ENCODE measurements at places on chromosomes 2 and 18. TPM values are rescaled to one million over a fixed set of nuclear protein-coding genes. Genes with fewer than 3 reads are reported as not detected.

DNA sequence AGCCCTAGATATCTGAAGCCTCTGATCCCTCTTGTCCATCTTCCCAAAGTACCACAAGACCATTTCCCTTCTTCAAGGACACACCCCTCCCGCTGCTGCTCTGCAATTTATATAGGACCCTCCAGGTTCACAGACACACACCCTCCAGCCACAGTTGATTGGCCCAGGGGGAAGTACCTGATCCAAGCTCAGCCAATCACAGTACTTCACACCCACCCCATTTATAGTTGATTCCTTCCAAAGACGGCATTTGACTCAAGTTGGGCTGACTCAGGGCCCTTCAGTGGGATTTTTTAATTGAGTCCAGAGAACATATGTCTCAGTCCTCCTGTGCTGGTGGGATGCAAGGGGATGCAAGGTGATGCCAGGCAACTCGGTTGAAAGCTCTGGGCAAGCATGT lies 59.2 kb downstream of the GYPC start:
- DNase-seq, result no peak

DNA sequence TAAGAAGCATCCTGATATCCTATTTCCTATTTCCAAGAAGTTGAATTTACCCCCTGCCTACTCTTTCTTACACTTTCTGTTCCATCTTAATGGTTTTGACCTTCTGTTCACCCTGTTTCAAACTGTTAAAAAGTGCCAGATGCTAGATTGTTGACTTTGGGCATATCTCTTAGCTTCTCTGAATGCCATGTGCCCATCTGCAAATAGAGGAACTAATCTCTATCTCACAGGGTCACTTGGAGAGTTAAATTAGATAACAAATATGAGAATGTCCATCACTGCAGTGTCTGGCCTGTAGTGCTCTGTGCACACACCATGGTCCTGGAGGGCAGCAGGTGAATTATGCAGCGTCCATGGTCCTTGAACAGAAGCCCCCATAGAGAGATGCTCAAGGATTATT lies 83.8 kb downstream of the LRATD1 start:
- no peak for DNase-seq

RESP18 gene
- not detected for total RNA-seq

- DNase-seq, result no peak
Observed at GRCh38 chr2:5788447-5788846, 96.3 kb downstream of the SOX11 start.

SGPP2 gene
- total RNA-seq, result 10.0 TPM

NOSTRIN gene
- total RNA-seq, result not detected

DNA sequence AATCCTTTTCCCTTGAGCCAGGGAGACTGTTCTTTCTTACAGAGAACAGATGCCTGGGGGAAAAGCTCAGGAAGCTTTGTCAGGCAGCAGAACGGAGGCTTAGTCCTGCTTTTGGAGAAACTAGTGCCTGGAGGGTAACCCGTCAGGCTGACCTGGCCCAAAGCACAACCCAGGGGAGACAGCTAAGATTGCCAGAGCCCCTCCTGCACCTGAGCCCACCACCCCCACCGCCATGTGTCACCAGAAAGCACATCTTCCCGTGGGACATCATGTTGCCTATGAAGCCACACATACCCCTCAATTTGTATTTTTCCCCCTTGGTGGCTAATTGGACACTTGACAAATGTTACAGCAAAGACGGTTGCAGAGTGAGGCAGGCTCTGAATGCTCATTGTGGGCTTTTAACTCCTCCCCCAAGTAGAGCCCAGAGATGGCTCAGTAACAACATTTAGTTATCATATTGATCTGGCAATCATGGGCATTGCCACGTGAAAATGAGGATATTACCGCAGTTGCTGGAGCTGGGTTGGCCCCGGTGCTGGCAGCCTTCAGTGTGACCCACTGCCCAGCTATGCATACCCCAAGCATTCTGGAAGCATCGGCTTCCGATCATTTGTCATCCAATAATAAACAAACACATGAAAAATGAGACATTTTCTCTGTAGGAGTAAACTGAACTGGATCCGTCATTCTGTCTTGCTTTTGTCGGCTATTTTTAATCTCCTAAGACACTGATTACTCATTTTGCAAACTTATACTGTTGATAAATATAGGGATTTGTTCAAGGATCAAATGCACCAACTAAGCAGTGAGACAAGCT lies 229.5 kb downstream of the ATAD2B start:
- no peak for DNase-seq

DNA sequence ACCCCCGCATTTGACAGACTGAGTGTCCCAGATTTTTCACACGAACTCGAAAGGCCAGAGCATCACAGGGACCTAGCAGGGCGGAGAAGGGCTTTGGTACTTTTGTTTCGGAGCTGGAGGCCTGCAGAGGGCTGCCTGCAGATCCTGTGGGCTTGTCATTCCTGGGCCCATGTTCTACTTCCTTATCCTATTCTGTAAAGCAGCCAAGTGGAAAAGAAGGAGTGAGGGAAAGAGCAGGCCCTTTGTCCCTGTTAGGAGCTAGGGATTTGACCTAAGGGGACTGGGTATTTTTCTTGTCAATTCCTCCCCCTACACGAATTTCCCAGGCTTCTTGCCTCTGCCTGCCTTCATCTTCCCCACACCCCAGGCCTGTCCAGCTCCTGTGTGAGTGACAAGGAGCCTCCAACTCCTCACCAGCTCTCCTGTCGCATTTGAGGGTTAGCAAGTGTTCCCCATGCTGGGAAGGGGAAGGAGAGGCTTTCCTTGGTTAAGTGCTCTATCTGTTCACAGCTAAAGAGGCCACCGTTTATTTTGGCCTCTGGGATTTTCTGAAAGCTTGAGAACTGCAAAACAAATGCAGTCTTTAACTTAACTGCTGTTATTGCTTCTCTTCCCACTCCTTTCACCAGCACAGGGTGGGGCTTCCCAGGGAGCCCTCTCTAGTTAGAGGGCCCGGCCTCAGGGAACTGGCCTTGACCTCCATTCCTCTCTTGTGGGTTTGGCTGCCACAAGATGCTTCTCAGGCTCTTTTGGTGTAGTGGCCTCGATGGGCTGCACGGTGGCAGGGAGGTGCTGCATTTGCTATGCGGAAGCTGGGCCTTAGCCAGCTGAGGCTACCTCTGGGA lies 61.2 kb downstream of the SGPP2 start:
- no peak for DNase-seq

OR6B2 gene
- total RNA-seq, result not detected

GRCh38 chr18:7168408-7168807 lies 50.8 kb upstream of the LAMA1 start:
- DNase-seq, result no peak

DNA sequence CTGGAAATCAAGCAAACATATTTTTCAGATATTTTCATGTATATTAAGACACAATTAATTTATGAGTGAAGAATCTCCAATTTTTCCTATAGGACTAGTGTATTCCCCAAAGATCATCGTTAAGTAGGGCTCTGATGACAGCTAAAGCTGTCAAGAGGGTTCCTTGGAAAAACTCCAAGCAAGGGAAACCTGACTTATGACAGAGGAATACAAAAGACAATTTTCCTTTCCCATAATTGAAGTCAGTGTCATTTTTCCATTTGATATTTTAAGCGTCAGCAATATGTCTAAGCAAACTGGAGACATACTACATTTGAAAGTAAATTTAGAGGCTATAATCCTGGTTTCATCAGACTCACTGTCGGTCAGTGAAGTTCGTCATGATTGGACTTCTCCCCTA lies 36.1 kb downstream of the RIT2 start:
- DNase-seq, result no peak

- no peak for DNase-seq
Observed at GRCh38 chr18:39627936-39628335, 2062.3 kb upstream of the CELF4 start.

- no peak for DNase-seq
Observed at GRCh38 chr18:12658426-12659138, 675 bp upstream of the SPIRE1 start.

DNA sequence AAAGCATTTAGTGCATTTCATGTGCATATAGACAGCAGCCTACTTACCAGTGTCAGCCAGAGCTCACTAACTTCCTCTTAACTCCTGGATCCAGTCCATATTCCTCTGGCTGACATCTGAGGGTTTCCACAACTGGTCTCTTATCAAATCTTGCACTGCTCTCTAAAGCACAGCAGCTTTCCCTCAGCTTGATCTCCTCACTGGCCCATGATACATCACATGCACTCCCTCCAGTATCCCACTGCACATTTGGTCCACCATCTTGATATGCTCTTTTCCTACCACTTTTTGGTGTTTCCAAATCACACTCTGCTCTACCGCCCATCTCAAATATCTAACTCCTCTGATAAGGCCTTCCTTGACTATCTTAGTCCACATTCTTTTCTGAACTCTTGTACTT lies 105.0 kb upstream of the ZFP36L2 start:
- no peak for DNase-seq

DNA sequence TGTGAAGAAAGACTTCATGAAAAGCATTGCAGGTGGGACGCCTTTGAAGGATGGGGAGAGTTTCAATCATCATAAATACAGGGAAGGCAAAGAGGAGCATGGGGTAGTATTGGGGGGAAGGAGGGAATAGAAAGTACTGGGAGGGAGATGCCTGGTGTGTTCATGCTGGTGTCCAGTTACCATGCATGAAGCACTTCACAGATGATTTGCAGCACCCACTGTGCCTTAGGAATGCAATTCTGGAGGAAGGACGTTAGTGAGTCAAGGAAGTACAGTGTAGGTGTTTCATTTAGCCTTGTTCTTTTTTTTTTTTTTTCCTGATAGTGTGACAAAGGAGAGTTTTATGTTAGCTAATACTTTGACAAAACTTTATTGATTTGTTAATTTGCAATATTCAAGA lies 36.8 kb downstream of the ADAM23 start:
- DNase-seq, result no peak

HOXD4 gene
- not detected for total RNA-seq

METTL21A gene
- 27.1 TPM for total RNA-seq

GRCh38 chr2:217371781-217372213 lies 511.9 kb upstream of the TNP1 start:
- DNase-seq, result no peak

EMILIN1 gene
- 0.52 TPM for total RNA-seq

DNA sequence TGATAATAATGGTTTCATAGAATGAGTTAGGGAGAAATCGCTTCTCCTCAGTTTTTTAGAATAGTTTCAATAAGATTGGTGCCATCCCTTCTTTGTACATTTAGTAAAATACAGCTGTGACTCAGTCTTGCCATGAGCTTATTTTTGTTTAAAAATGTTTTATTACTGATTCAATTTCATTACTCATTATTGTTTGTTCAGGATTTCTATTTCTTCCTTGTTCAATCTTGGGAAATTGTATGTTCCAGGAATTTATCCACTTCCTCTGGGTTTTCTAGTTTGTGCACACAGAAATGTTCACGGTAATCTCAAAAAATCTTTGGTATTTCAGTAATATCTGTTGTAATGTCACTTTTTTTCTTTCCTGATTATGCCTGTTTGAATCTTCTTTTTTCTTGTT lies 371.5 kb upstream of the SETBP1 start:
- DNase-seq, result no peak

DNA sequence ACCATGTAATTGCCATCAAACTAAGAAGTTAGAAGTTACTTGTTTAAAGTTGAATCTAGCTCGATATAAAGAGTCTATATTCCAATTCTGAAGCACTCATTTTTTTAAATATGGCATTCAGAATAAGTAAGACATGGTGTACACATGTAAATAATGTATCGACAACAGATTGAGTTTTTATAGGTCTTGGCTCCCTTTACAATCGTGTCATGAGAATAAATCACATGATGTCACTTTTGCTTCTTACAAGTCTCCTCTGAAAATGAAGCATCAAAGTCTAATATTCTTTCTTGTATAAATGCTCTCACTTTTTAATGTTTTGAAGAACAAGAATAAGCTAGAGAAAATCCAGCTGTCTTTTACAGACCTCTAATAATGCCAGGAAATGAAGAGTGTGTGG lies 33.1 kb downstream of the LRP1B start:
- DNase-seq, result no peak

DNA sequence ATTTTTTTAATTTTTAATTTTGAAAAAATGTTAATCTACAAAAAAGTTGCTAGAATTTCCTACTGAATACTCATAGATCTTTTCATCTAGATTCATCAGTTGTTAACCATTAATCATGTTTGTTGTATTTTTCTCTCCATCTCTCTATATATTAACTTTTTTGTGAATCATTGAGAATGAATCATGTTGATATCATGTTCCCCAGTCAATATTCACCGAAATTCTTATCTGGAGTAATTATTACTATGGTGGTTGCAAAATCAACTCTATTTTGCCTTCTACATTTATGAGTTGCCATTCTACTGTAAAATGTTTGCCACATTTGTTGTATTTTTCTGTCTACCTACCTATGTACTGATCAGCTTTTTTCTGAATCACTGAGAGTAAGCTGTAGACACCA lies 154.0 kb downstream of the SPP2 start:
- DNase-seq, result no peak

TMEM185B gene
- 11.9 TPM for total RNA-seq

DNA sequence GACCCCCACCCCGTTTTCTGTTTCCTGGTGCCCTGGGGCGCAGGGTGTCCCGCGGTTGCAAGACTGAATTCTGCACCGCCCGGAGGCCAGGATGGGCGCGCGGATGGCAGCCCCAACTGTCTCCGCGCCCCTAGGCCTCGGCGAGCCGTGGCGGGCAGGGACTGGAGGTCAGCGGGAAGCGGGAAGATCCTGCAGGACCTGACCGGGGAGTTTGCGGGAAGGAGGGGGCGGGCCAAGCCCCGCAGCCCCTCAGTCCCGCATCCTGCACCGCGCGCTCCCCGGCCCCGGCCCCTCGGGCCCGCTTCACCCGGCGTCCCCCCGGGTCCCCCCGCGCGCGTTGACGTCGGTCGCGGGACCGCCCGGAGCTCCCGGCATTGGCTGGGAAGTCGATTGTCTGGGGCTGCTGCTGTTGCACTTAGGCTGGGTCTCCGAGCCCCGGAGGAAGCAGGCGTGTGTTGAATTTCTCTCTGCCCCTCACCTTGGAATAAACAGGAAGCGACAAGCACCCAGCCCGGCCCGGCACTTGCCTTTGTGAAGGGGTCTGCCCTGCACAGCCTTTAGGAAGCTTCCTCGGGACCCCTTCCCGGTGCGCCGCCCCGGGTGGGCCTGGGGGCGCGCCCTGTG lies at the start of gene LDLRAD4:
Gene LDLRAD4 (plus strand): TSS at position 393 of the 624 bp plus-strand sequence.
- DNase-seq, result no peak

GRCh38 chr18:48735080-48735676 lies 196.3 kb downstream of the CTIF start:
- DNase-seq, result no peak

GRCh38 chr2:127604986-127605385 lies 41.0 kb upstream of the GPR17 start:
- no peak for DNase-seq

DNA sequence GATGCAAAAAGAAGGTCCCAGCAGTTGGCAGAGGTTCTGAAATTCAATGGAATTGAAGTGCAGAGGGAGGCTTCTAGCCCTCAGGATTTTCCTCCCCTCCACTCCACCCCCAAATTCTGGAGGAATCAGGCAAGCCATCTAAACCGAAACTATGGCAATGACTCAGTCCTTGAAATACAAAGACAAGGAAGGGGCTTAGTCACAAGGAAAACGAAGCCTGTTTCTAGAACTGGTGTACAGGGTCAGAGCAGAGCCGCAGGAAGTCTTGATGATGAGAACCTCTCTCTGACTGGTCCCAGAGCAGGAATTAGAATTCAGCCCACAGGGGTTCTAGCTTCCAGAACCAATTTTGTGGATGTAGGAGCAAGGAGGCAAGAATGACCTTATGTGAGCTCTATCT lies 111.7 kb upstream of the SCN1A start:
- no peak for DNase-seq
